ENCODE measurements at places on chromosomes 12 and 14.

- no peak for DNase-seq
These were observed 23.6 kb downstream of the OR11H4 start for GRCh38 chr14:20262642-20263128.

DNA sequence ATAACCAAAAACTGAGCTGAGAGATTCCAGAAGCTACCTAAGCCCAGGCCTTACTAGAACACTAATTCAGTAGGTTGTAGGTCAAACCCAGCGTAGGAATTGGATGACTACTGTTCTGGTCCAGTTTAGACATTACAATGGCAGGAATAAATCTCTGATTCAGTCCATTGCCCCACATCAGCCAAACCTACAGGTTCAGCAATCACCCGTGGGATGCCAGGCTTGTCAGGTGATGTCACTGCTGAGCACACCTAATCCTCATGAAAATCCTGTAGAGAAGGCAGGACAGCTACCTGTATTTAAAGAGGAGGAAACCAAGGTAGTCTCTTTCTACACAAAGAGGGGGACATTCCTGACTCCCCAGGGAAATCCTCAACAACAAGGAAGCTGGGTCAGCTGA lies 63.7 kb downstream of the RFX4 start:
- no peak for DNase-seq

DNA sequence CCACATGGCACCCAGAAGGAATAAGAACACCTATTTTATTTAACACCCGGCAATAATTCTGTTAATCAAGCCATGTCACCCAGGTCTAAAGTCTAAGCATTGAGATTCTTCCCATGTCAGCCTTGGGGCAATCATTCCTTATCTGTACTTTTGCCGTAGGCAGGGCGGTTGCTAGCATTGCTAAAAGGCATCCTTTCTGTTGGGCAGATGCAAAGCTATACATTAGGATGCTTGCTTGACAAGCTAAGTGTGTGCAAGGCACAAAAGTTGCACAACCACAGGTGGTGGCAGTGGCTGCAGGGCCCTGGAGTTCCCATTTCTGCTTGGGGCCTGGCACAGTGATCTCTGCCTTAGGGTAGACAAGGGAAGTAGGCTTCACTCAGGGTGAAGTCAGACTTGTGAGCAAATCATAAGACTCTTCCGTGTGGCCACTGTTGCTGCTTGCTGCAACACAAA lies 12.5 kb upstream of the GALNT6 start:
- no peak for DNase-seq

DNA sequence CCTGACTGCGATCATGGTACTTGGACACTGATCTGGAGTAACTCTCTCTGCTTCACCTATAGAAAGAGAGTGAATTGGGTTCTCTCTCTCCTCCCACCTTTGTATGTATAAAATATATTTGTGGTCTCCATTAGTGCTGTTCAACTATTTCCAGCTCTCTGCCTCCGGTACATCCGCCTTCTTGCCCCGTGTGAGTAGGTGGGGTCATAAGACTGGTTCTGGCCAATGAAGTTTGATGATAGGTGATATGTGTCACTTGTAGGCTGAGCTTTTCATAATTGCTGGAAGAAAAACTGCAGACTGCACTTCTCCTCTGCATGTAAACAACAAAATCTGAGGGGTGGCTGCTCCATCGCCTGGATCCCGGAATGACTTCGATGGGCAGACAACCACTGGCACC lies 210.4 kb downstream of the EXOC5 start:
- no peak for DNase-seq

GRCh38 chr14:61470961-61471293 lies 149.5 kb downstream of the PRKCH start:
- no peak for DNase-seq

- no peak for DNase-seq
These were observed 241.9 kb downstream of the PAWR start for GRCh38 chr12:79448816-79449215.

Measured in frontal cortex (tissue), 4 donors.